H4 (cell line): ENCODE measurements at places on chromosomes 1 and 21. TPM values are rescaled to one million over a fixed set of nuclear protein-coding genes. Genes with fewer than 3 reads are reported as not detected.

Gene AMY2A
- total RNA-seq, result not detected in 2 replicates

DNA sequence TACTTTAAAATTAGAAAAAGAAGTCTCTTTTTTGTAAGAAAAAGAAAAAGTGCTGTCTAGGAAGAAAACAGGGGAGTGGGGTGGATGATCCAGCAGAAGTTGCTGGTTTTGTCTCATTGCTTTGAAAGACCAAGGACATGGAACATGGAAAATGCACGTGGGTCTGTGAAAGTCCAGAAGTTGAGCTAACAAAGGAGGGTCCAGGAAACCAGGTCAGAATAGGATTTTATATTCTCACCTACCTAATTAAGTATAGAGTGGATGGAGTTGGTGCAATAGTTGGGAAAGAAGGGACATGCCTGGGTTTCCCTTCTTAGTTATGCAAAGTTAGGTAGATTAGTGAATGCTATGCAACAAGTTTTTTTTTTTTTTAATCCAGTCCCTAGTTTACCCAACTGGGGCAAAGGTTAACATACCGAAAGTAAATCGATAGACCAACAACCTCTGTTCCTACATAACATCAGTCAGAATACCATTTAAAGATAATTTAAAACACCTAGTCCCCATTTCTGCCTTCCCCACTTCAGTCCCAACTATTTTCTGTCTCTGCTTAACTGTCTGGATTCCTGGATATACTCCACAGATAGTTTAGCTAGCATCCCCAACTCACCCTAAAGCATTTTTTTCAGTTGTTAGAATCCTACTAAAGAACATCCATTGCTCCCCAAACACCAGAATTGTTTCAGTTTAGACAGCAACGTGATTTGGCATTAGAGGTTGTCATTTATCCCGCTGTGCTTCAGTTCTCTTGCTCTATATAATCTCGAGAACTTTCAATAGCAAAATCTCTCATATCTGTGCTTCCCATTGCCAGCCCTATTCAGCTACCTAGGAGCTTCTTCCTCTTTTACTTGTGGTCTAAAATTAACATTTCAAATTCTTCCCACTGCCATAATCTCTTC is 105.7 kb upstream of the PLPPR5 start:
- no peak for DNase-seq

DNA sequence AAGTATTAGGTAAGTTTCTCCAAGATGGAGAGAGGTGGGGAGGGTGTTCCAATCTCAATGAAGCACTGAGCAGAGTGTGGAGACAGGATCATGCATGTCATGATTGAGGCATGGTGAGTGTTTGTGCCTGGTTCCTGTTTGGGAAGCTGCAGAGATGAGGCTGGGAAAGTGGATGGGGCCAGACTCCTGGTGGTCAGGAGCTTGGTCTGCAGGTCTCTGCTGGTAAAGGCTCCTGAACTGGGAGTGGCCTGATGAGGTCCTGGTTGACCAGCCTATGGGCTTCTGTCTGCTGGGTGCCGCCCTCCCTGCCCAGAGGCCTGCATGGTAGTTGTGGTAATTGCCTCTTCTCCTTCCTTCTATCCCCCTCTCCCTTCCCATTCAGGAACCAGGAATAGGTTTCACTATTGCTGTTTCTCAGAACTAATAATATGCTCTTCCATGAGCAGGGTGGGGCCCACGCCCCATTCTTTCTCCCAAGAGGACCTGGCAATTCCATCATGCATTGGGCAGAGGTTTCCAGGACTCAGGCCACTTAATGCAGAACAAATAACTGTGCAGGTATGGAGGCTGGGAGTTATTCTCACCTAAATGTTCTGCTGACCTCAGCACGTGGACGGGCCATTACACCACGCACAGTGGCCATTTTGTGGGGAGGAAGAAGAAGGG is 24.5 kb downstream of the PROK1 start:
- no peak for DNase-seq

- peak; percentile 82 for DNase-seq
These were observed 119.9 kb upstream of the JUN start for GRCh38 chr1:58903514-58904298.
